ENCODE measurements at places on chromosomes 4 and X.

GRCh38 chrX:10197279-10198210, 40.8 kb downstream of the CLCN4 start:
- no peak for DNase-seq

DNA sequence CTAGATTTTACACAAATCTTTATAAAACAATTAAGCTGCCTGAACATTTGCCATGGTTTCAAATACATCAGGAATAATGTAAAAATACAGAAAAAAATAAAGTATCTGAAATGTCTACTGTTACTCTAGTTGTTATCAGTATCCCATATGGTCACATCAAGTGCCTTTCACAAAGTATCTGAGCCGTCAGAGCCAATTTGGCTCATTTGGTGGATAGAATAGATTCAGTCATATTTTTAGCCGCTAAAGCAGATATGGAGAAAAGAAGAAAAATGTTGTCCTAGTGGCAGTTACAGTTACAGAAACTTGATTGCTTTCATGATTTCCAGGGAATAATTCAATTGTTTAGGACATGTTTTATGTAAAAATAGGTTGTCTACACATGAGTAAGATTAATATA, 641.1 kb downstream of the RAPGEF2 start:
- no peak for DNase-seq

GRCh38 chr4:123449780-123450179, 53.2 kb downstream of the SPRY1 start:
- DNase-seq: no peak

DNA sequence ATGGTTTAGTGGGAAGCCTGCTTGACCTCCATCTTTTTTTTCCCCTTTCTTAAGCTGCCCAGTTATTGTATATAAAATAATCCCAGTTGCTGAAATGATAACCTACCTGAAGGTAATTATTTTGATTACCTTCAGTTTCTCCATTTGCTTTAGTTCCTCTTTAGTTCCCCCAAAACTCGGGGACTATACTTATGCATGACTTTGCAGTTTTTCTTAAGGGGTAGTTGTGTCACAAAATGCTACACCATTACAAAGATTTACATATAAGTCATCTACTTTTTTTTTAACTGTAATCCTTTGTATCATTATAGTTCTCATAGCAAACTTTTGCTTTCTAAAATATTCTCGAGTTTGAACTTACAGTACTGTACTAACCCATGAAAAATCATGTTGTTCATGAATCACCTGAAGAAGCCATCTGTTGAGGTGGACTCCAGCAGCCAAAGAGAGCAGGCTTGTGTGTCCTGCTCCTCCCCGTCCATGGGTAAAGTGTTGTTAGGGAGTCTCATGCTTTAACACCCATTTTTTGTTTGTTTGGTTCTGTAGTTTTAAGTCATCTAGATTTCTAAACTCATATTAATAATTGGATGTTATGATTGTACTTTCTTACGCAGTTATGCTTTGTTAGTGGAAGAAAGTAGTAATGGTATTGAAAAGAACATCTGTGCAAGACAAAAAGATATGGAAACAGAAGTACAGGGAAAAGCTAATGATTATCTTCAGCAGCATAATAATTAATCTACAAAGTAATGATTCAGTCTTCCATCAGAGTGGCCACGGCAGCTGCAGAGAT, 34.6 kb downstream of the HADH start:
- DNase-seq: no peak

- DNase-seq: no peak
Measured at GRCh38 chr4:145828802-145829485, 109.7 kb downstream of the ZNF827 start.

- DNase-seq: no peak
Measured at GRCh38 chr4:34790131-34790530, 1454.2 kb downstream of the ARAP2 start.

DNA sequence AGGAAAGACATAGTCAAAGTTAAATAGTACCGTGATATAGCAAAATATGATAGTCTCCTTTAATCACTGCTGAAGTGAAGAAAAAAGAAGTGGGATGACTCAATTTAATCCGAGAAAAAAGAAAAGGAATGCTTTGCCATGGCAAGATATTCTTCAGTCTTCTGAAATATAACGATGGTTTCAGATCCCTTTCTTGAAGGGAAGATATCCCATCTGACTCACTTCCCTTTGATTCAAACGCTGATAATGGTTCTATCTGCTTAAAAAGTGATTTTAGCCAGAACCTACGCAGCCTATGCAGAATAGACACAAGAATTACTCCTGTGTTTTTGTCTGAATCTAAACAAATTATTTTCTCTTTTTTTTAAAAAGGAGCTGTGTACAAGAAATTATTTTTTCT, 68.1 kb upstream of the FTHL17 start:
- DNase-seq: no peak

GRCh38 chrX:40853004-40853815, 117.9 kb upstream of the MED14 start:
- DNase-seq: no peak

- no peak for DNase-seq
Measured at GRCh38 chr4:100417565-100417964, 100.3 kb downstream of the EMCN start.

DNA sequence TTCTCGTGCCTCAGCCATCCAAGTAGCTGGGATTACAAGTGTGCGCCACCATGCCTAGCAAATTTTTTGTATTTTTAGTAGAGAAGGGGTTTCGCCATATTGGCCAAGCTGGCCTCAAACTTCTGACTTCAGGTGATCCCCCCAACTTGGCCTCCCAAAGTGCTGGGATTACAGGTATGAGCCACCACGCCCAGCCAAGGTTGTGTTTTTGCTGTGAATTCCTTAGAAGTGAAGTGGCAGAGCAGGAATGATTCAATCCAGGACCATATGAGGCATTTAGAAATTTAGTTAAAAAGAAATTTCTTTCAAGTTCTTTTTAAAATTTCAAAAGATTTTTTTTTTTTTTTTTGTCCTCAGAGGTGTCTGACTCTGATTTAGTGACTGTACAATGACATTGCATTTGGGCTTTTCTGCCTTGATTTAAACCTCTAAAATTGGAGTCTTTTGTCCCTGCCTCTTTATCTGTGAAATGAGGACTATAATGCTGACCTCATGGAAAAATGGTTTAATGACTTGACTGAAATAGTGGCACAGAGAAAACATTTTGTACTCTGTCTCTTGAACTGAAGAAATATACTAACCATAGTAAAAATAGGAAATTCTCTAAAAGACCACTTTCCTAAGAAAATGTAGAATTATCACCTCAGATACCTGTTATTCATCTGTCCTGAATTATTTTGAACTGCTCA, 59.9 kb downstream of the CXCL13 start:
- no peak for DNase-seq

DNA sequence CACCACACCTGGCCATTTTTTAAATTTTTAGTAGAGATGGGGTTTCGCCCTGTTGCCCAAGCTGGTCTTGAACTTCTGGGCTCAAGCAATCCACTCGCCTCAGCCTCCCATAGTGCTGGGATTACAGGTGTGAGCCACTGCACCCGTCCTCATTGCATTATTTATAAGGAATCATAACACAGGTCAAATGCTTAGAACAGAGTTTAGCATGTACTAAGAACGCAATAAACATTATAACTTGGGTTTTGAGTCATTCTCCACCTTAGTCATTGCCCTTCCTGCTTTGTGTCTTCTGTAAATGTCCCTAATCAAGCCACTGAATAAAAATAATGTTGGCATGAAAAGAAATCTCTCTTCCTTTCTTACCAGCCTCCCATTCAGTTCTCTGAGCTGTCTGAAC, 38.5 kb upstream of the SHROOM4 start:
- no peak for DNase-seq

DNA sequence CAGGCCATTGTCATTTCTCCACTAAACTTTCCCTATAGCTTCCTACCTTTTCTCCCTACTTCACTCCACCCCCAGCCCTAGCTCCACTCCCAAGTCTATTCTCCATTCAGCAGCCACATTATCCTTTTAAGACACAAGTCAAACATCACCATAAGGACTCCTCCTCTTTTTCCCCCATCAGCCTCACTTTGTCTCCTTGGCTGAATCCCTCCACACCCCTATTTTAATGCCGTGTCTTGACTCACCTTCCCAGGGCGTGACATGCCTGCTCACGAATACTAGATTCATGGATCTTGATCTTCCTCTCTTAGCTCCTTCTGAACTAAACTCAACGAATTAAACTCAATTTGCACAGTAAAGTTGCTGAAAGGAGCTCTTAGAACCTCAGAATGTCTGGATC, 281.9 kb downstream of the PTTG2 start:
- DNase-seq: no peak

DNA sequence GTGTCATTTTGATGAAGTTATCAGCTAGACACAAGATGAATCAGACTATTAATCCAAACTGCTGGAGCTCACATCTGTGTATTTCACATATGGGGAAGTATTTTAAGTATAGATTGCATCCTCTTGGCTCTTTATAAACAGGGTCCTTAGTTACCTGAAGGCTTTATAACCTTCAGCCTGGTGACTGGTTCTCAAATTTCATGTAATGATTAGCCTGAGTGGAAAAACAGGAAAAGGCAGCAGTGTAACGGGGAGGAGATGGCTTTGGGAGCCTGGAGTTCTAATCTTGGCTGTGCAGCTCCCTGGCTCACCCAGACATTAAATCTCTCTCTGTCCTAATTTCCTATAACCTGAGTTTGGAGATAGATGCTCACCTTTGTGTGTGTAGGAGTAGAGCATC, 103.8 kb upstream of the HPF1 start:
- no peak for DNase-seq

GRCh38 chr4:103361926-103362325, 163.8 kb upstream of the CENPE start:
- DNase-seq: no peak

DNA sequence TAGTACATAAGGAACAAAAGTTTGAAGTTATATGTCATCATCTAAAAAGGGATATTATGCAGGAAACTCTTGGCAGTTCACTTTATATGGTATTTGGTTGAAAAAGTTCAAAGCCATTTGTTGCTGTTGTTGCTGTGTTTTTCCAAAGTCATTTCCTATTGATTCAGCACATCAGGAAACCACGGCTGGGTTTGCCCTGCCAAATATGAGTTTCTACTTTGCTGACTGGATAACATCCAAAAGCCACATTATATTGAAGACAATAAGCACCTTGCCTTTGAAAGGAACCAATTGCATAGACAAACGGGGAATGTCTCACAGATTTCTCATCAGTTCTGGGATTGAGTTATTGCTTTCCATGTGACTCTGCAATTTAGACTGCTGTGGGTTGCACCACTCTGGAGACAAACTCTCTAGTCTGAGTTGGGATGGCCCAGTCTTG, 206.1 kb downstream of the SLC39A8 start:
- no peak for DNase-seq

GRCh38 chrX:3806630-3807029, 93.2 kb upstream of the PRKX start:
- DNase-seq: no peak

DNA sequence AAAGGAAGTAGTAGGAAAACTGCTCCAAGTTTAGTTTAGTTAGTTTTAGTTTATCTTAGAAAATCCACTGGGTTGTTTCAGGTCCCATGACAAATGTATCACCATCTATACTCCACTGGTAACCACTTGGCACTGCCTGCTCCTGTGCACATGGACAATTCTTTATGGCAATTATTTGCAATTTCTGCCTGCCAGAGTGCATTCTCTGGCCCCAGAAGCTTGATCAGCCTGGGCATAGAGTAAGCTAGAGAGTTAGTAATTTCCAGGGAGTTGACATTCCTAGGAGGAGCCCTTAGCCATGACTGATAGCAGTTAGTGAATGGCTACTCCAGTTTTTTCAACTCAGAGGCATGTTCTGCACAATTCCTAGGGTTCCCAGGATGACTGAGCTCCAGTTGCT, 203.2 kb upstream of the FGF13 start:
- DNase-seq: no peak

GRCh38 chrX:7891928-7892327, 35.3 kb downstream of the PNPLA4 start:
- no peak for DNase-seq

GRCh38 chr4:55854129-55854528, 681 bp downstream of the EXOC1 start:
- no peak for DNase-seq

DNA sequence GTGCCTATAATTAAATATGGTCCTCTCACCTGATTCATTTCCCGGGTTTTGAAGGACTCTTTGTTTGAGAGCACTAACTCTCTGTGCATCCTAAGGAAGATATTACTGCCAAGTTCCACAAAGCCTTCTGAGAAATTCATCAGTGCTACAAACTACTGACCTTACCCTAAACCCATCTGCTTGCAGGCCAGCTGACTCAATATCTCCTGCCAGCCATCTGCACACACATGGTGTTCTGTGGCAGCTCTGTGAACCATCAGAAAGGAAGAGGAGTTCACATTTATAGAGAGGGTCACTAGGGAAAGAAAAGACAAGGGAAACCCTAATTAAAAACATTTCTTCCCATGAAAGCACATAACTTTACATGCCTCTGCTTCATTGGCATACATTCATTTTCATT, 156.7 kb downstream of the ATP10D start:
- DNase-seq: no peak

- DNase-seq: no peak
Measured at GRCh38 chr4:90328558-90328957, 201.4 kb downstream of the CCSER1 start.

DNA sequence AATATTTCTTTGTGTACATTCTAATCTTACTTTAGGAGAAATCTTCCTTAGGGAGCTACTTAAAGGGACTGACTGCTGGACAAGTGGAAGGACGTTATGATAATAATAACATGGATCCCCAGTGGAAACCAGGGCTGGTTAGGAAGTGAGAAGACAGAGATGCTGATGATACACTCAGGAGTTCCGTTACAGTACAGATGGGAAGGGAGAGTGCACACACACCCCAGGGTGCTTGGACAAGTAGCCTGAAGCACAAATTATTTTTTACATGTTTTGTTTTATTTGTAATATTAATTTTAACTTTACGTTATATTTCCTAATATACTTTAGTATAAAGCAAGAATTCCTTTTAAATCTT, 84.1 kb downstream of the BMPR1B start:
- no peak for DNase-seq

GRCh38 chr4:71867598-71867997, 83.7 kb upstream of the GC start:
- no peak for DNase-seq

GRCh38 chrX:109720947-109721346, 12.1 kb downstream of the ACSL4 start:
- no peak for DNase-seq

DNA sequence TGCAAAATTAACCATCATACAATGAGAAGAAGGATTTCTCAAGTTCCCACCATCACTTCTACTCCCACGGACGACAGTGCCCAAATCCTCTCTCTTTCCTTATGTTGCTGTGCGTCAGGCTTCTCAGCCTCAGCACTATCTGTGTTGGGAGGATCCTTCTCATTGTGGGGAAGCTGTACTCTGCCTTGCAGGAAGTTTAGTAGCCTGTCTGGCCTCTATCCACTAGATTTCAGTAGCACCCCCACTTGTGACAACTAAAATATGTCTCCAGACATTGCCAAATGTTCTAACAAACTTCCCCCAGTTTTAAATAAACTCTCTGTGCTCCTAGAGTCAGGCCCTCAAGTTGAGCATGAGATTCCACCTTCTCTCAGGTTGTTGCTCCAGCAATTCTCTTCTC, 545.9 kb upstream of the ZFP42 start:
- no peak for DNase-seq

GRCh38 chrX:50626432-50626831, 155.8 kb upstream of the DGKK start:
- no peak for DNase-seq
